Activated naive CD8-positive, alpha-beta T cell treated with anti-CD3 and anti-CD28 coated beads for 36 hours (primary cell): ENCODE measurements at places on chromosomes 7 and 10.

GRCh38 chr10:124265776-124266467, 152.8 kb downstream of the OAT start:
- no peak for DNase-seq

DNA sequence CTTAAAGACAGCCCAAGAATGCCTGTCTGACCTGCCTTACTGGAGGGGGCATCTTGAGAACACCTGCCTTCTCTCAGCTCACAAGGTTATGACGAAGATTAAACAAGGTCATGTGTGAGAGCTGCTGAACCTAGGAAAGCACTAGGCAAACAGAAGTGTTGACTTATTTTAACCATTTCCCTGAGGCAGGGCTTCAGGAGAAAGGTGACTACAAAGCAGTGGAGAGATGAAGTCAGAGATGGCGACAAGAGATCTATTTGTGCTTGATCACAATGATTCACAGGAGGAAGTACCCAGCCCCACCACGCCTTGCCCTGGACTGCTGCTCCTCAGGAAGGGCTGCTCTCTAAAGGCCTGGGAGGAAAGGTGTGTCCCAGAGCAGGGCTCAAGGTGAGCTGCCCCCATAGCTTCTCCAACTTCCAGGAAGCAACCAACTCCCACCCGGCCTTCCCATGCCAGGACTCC, 27.8 kb downstream of the STN1 start:
- DNase-seq: no peak

- DNase-seq: no peak
These were observed 6.0 kb downstream of the IL15RA start for GRCh38 chr10:5971315-5971832.

DNA sequence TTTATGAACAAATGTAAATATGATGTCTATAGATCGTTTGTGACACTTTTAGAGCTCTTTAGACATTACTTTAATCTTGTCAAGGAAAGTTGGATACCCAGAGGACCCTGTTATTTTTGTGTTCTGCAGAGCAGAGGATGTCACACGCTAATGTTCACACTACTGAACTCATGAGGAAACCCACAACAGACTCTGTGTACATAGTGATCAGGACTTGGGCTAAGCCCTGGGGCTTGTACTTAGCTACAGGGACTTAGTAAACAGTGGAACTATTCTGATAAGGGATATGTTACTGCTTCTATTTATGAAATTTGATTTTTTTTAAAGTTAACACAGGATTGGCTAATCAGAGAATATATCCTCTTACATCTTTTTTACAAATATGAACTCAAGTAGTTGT, 36.1 kb upstream of the ZNF518A start:
- DNase-seq: no peak

DNA sequence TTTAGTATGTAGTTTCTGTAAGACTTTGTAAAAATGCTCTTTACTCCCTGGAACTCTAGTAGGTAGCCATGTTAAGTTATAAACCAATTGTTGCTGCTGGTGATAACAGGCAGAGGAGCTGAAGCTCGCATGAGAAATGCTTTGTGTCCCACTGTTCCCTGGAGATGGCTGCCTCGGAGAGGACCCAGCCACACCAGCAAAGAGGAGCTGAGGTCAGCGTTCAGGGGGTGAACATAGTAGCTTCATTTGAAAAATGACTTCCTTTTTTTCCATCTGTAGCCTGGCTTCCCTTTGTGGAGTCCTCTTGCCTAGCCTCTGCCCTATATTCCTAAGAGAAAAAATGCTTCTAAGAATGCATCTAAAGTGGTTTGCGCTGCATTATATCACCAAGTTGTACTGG, 20.3 kb downstream of the CELF2 start:
- DNase-seq: no peak

DNA sequence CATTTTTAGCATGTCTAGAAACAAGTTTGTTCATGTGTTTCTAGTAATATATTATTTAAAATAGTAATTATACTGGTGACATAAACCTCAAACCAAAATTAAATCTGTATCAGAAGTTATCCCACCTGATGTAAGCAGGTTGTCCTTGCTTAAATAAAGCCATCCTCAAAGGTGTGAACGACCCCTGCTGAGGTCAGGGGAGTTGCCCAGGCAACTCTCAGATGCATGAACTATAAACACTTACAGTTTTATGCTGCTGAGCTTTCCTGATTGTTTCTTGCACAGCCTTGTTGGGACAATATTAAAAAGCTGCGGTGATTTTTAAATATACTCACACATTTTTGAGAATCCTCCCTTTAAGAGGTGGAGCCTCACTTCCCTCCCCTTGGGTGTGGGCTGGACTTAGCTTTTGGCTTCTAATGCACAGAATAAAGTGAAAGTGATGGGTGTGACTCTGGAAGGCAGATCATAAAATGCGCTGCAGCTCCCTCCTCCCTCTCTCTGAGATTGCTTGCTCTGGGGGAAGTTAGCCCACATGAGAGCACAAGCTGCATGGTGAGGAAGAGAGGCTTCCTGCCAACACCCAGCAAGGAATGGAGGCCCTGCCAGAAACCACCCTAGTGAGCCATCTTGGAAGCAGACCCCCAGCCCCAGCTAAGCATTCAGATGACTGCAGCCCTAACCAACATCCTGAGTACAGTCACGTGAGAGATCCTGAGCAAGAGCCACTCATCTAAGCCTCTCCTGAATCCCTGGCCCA, 152.7 kb downstream of the SKIDA1 start:
- peak; percentile 24 for DNase-seq

GRCh38 chr10:42980553-42981357, 96.1 kb upstream of the RET start:
- DNase-seq: no peak

- no peak for DNase-seq
These were observed 192.5 kb upstream of the PRSS1 start for GRCh38 chr7:142556740-142557139.

GRCh38 chr7:102864958-102865357, 47.8 kb upstream of the LRRC17 start:
- no peak for DNase-seq

GRCh38 chr10:6351495-6351894, 148.8 kb downstream of the PFKFB3 start:
- no peak for DNase-seq

GRCh38 chr10:125797424-125797823, 21.8 kb upstream of the MMP21 start:
- DNase-seq: no peak

GRCh38 chr7:157682064-157682945, 345.5 kb downstream of the DNAJB6 start:
- DNase-seq: no peak

DNA sequence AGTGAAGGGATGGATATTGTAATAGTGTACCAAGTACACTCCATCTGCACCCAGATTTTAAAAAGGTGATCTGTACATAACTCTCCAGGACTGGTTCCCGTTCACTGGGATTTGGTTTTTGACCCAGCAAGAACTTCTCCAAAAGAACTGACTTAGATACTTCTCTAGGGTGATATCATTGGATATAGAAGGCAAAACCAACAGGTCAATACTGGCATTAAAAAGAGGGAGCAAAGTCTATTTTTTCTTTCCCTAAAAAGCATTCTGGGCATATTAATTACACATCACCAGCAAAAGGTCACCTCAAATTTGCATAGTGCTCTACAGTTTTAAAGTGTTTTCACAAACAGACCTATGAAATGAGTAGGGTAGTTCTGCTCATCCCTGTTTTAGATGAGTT, 3.5 kb downstream of the MYPN start:
- no peak for DNase-seq

GRCh38 chr10:30750971-30751677, 121.6 kb upstream of the LYZL2 start:
- no peak for DNase-seq

- no peak for DNase-seq
These were observed 82.6 kb upstream of the AOAH start for GRCh38 chr7:36806891-36807290.
